ENCODE measurements at places on chromosomes 3 and 15. TPM values are rescaled to one million over a fixed set of nuclear protein-coding genes. Genes with fewer than 3 reads are reported as not detected.

DNA sequence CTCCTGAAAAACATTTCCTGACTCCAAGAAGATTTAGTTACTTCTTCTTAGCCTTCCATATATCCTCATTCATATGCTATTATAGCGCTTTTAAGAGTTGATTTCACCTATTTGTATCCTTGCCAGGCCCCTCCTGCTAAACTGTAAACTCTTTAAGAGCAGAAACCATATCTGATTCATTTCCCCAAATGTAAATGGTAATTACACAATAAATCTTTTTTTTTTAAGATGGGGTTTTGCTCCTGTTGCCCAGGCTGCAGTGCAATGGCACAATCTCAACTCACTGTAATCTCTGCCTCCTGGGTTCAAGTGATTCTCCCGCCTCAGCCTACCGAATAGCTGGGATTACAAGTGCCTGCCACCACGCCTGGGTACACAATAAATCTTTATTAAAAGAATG is 4.5 kb downstream of the DLEC1 start:
- DNase-seq = no peak
- no peak overlapping the region for H3K27ac ChIP-seq
- no peaks in the 10 kb centered on the region for H3K36me3 ChIP-seq
- H3K27me3 ChIP-seq = peaks cover 2% of the 10 kb centered on the region
- no peak overlapping the region for H3K4me3 ChIP-seq

DNA sequence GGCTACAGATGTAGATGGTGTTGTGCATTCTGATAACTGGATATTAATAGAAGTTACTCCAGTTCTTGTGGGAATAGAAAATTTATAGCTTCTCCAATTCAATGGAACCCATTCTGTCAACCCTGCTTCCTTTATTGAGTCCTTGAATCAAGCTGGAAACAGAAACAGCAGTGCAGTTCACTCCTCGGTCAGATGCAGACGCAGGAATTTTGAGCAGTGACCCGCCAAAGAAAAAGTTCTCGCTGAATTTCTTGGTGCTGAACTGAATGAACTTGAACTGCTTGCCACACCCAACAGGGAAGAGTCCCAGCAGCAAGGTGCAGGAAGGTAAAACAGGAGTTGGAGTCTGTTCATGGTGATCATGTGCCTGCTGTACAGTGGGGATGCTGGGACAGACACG is 10.3 kb downstream of the HRH1 start:
- H3K4me1 ChIP-seq = no peaks in the 10 kb centered on the region
- no peak overlapping the region for H3K27ac ChIP-seq
- no peaks in the 10 kb centered on the region for H3K36me3 ChIP-seq
- H3K4me3 ChIP-seq = no peak overlapping the region
- no peak for DNase-seq
- H3K27me3 ChIP-seq = peaks cover 5% of the 10 kb centered on the region

- peak; percentile 52 for DNase-seq
- peaks cover 24% of the 10 kb centered on the region for H3K4me1 ChIP-seq
- no peaks in the 10 kb centered on the region for H3K27me3 ChIP-seq
- peaks cover 4% of the 10 kb centered on the region for H3K36me3 ChIP-seq
- peak overlapping the region; percentile 55 for H3K27ac ChIP-seq
Observed at GRCh38 chr3:71512000-71512399, 71.5 kb downstream of the FOXP1 start.

- no peak overlapping the region for H3K27ac ChIP-seq
- peaks cover under 1% of the 10 kb centered on the region for H3K36me3 ChIP-seq
- H3K27me3 ChIP-seq = no peaks in the 10 kb centered on the region
- no peak overlapping the region for H3K4me3 ChIP-seq
- DNase-seq = no peak
- peaks cover 9% of the 10 kb centered on the region for H3K4me1 ChIP-seq
Observed at GRCh38 chr15:100175406-100176114, 166.2 kb downstream of the ADAMTS17 start.

LIPH gene
- total RNA-seq = not detected

IQCF6 gene
- total RNA-seq = not detected

FBXW12 gene
- total RNA-seq = not detected

DNA sequence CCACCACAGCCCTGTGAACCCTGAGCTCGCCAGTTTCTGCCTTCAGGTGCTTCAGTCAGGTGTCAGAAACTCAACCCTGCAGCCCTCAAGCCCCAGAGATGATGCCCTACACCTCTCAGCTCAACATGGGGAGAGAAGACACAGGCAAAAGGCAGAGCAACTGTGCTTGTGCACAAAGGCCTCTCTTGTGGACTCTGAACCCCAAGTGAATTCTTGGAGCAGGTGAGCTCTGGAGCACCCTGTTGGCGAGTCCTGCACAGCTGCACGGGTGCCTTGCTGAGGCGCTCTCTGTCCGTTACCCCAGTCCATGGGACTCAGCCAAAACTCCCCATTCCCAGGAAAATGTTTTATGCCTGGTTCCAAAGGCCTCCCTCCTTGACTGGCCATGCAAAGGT is 197.0 kb downstream of the KLF13 start:
- H3K27ac ChIP-seq = no peak overlapping the region
- H3K27me3 ChIP-seq = peaks cover 2% of the 10 kb centered on the region
- H3K36me3 ChIP-seq = no peaks in the 10 kb centered on the region
- no peak for DNase-seq

DNA sequence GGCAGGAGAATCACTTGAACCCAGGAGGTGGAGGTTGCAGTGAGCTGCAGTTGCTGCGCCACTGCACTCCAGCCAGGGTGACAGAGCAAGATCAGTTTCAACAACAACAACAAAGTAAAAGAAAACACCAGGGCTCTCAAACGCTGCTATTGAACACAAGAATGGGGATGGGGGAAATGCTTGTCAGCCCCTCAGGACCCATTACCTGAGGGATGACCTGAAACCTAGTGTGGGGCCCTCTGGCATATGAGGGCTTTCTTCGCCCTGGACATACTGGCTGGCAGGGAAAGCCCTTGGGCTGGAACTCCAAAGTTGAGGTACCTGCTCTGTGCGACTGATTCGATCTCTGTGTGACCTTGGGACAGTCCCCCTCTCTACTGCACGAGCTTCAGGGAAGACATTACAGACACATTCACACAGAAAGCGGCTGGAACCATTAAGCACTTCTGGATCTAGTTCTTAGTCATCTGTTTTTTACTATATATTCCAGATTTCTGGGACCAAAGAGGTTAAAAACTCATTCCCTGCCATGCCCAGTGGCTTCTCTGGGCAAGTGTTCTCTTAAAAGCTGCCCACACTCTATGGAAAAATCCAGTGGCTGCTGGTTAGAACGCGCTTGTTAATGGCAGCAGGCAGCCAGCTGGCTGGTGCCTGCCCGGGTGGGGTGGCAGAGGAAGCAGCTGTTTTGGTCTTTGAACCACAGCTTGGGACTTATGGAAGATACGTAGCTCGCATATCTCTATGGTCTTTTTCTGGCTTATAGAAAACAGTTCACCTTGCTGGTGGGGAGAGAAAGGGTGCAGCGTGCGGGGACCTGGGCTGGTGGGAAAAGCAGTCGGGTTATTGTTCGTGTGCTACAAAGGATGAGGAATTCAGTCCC is 57.2 kb downstream of the ATP1B3 start:
- no peak overlapping the region for H3K27ac ChIP-seq
- no peaks in the 10 kb centered on the region for H3K27me3 ChIP-seq
- DNase-seq = no peak
- H3K4me3 ChIP-seq = no peak overlapping the region
- no peaks in the 10 kb centered on the region for H3K4me1 ChIP-seq

DNA sequence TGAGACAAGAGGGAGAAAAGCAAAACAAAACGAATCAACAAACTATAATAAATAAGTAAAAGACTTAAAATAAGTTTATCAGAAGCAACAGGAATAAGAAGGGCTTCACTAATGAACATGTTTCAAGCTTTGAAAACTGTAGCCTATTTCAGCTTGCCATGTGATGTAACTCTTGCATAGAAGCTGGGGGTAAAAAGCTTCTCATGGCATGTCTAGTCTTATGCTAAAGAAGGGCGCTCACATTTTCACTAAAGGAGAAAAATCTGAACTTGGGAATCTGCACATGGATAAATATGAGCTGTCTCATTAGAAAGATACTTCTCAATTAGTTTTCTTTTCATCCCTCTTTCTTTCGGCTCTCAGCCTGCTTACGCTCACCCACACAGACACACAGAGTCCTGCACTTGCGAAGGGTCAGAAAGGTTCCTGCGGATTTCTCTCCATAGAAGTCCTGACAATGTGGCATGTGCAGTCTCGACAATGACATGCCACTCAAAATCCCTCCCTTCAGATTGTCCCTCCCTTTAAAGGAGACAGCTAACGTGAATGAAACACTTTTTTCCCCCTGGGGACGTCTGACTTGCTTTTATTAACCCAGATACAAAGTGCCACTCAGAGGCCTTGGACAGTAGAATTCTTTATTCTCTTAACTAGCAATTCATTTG is 568.9 kb upstream of the NR2F2 start:
- no peaks in the 10 kb centered on the region for H3K36me3 ChIP-seq
- no peaks in the 10 kb centered on the region for H3K27me3 ChIP-seq
- H3K4me3 ChIP-seq = no peak overlapping the region
- no peaks in the 10 kb centered on the region for H3K4me1 ChIP-seq
- no peak overlapping the region for H3K27ac ChIP-seq

DNA sequence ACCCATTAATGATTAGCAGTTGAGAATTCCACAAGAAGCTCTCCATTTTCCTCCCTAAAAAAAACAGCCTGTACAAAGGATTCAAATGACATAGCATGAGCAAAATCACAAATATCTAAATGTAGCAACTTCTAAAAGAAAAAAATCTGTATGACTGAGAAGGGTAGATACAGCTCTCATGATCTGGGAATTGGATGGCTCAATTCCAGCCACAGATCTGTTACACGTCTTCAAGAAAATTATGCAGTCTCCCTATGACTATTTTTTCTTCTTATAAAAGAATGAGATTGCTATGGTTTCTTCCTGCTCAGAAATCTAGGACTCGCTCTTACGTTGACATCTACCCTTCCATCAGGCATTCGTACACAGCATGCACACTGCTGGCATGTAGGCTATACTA is 71.5 kb downstream of the PLCH1 start:
- H3K4me3 ChIP-seq = no peak overlapping the region
- H3K36me3 ChIP-seq = no peaks in the 10 kb centered on the region
- no peak overlapping the region for H3K27ac ChIP-seq
- DNase-seq = no peak

GRCh38 chr3:183626877-183627594 is 8.4 kb upstream of the KLHL24 start:
- H3K27ac ChIP-seq = no peak overlapping the region
- peaks cover 1% of the 10 kb centered on the region for H3K27me3 ChIP-seq
- no peaks in the 10 kb centered on the region for H3K36me3 ChIP-seq
- H3K4me3 ChIP-seq = no peak overlapping the region

DNA sequence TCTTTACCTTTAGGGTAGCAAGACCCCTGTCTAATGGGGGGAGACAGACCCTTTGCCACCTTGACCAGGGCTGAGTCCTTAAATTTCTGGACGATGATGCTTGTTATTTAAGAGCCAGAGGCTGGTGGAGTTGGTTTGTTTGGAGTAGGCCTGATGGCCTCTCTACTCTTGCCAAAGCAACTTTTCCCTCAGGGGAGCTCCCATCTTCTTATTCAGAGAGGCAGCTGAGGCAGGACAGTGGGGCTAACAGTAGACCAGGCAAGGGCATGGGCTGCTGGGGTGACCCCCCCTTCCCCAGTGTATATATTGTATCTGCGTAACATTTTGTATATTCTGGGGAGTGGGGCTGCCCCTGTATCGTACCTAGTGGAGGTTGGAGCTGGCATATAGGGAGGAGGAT is 10.3 kb downstream of the RPS17 start:
- no peak overlapping the region for H3K4me3 ChIP-seq
- peaks cover 9% of the 10 kb centered on the region for H3K36me3 ChIP-seq
- no peak overlapping the region for H3K27ac ChIP-seq
- no peak for DNase-seq
- peaks cover 15% of the 10 kb centered on the region for H3K4me1 ChIP-seq

DNA sequence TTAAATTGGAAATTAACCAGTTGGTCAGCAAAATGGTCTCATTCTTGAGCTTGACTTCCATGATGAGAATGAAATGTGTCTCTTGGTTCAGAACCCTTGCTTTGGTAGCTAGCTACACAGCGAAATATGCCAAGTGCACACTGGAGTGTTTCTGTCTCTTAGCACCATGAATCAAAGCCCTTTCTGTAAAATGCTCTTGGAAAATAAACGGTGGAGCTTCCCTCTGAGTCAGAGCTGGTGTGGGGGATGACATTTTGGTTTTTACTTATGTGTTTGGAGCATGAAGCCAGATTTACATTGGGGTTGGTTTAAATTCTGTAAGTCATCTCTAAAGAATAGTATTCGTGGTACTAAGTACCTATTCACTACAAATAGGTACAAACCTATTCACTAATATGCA is 85.1 kb upstream of the NANOGP8 start:
- H3K27ac ChIP-seq = no peak overlapping the region
- H3K27me3 ChIP-seq = peaks cover 3% of the 10 kb centered on the region
- H3K36me3 ChIP-seq = no peaks in the 10 kb centered on the region

CNTN4 gene
- not detected for total RNA-seq

DNA sequence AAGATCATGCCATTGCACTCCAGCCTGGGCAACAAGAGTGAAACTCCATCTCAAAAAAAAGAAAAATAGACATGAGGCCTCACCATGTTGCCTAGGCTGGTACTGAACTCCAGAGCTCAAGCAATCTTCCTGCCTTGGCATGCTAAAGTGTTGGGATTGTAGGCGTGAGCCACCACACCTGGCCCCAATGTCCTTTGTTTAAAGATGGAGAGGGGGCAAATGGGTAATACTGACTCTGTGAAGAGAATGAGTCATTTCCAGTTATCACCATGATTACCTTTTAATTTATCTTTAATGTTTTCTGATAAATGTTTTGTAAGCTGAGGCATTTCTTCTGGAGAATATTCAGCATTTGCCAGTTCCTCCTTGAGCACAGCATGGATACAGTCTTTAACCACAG is 2.2 kb downstream of the DYNLT2B start:
- no peaks in the 10 kb centered on the region for H3K36me3 ChIP-seq
- no peak overlapping the region for H3K4me3 ChIP-seq
- H3K27me3 ChIP-seq = no peaks in the 10 kb centered on the region
- no peak for DNase-seq
- peaks cover 12% of the 10 kb centered on the region for H3K4me1 ChIP-seq

CFAP44 gene
- total RNA-seq = 3.1 TPM

HYAL1 gene
- not detected for total RNA-seq

CFAP100 gene
- not detected for total RNA-seq

- H3K36me3 ChIP-seq = peaks cover 29% of the 10 kb centered on the region
- H3K4me1 ChIP-seq = peaks cover 30% of the 10 kb centered on the region
- peaks cover 1% of the 10 kb centered on the region for H3K27me3 ChIP-seq
Observed at GRCh38 chr3:81763001-81763400, 1.6 kb upstream of the GBE1 start.

ST3GAL6 gene
- not detected for total RNA-seq

SLC28A1 gene
- total RNA-seq = not detected

DNA sequence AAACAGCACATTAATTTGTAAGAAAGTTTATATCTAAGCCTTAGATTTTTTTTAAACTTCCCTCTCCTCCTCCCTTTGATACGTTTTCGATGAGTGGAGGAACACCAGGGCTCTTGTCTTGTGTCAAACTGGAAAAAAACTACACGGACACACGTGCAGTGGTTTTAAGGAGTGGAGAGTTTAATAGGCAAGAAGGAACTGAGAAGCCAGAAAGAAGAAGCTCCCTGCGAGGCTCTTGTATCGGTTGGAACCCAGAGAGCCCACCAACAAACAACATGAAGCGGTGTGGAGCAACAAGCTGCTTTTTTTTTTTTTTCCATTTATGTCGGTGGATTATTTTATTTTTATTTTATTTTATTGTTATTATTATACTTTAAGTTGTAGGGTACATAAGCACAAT is 18.6 kb downstream of the NDUFB4 start:
- no peaks in the 10 kb centered on the region for H3K4me1 ChIP-seq
- H3K27ac ChIP-seq = no peak overlapping the region
- no peaks in the 10 kb centered on the region for H3K36me3 ChIP-seq
- DNase-seq = no peak
- H3K4me3 ChIP-seq = no peak overlapping the region

Measured in activated CD8-positive, alpha-beta T cell treated with anti-CD3 and anti-CD28 coated beads for 36 hours (primary cell).